ENCODE measurements at places on chromosomes 11 and 22.

GRCh38 chr22:17916226-17916889 is 108.0 kb downstream of the MICAL3 start:
- no peak for DNase-seq

- no peak for DNase-seq
Measured at GRCh38 chr22:35739076-35739930, 21.6 kb downstream of the APOL5 start.

- no peak for DNase-seq
Measured at GRCh38 chr11:95514416-95515110, 275.0 kb downstream of the FAM76B start.

- DNase-seq: no peak
Measured at GRCh38 chr11:10379022-10379421, 74.1 kb downstream of the ADM start.

GRCh38 chr11:47355283-47356128 is 3.0 kb upstream of the MYBPC3 start:
- no peak for DNase-seq

All from effector CD8-positive, alpha-beta T cell (primary cell).